Breast epithelium (tissue), 4 donors: ENCODE measurements at places on chromosomes 13 and 19. TPM values are rescaled to one million over a fixed set of nuclear protein-coding genes. Genes with fewer than 3 reads are reported as not detected.
A peak's percentile ranks its signal among the peaks of the same experiment; 100 is the strongest.

The SERPINE3 gene
- total RNA-seq: 0.16 TPM

The SHISA2 gene
- total RNA-seq: 43.8 TPM

The SLITRK5 gene
- total RNA-seq: under 0.01 TPM

The CYP2A6 gene
- not detected for total RNA-seq

The TMEM59L gene
- 1.2 TPM for total RNA-seq

The CLEC4G gene
- 3.7 TPM for total RNA-seq

The SIGLEC10 gene
- 10.2 TPM for total RNA-seq

The DKKL1 gene
- total RNA-seq: not detected

The NLRP4 gene
- total RNA-seq: not detected

DNA sequence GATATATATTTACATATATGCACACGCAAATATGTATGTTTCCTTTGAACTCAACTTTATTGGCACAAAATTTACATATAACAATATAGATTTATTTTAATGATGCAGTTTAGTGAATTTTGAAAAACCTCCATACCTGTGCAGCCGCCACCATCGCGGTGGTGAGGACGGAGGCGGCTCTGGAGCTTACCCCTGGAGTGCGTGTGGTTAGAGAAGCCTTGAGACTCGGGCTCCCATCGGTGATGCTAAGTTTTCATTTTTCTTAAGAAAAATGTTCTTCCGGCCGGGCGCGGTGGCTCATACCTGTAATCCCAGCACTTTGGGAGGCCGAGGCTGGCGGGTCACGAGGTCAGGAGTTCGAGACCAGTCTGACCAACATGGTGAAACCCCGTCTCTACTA lies 31.8 kb downstream of the GJA3 start:
- H3K4me3 ChIP-seq: peak overlapping the region; percentile 78
- H3K27ac ChIP-seq: no peak overlapping the region
- H3K27me3 ChIP-seq: peaks cover 5% of the 10 kb centered on the region
- H3K4me1 ChIP-seq: no peaks in the 10 kb centered on the region

DNA sequence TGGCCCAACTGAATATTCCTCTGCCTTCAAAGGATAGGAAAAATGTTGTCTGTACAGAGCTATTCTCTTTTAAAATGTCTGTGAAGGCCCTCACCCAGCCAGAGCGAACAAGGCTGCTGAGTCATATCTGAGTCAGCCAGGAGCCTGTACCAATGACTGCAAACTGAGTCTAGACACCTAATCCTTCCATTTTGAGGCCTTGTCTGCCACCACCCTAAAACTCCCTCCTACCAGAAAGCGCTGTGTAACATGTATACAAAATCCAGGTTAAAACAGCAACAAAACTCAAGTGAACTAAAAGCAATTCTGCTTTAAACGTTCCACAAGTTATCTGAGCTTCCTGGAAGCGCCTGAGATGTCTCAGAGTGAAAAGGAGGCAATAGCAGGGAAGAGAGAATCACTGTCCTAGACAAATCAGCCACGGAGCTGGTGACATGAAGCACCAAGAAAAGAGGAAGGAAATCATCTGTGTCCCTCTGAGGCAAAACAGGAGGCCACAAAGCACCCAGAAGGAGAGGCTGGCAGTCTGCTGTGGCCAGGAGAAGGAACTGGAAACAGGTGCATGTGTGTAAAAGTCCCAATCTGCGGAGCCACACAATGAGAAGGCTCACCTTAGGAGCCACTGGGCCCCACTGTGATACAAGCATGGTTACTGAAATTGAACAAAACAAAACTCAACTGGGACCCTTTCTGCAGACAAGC lies 10.2 kb downstream of the DHRS12 start:
- H3K27me3 ChIP-seq: no peaks in the 10 kb centered on the region
- no peaks in the 10 kb centered on the region for H3K36me3 ChIP-seq
- H3K4me3 ChIP-seq: no peak overlapping the region
- no peak for DNase-seq

- H3K4me3 ChIP-seq: no peak overlapping the region
- no peaks in the 10 kb centered on the region for H3K27me3 ChIP-seq
- DNase-seq: no peak
- H3K27ac ChIP-seq: no peak overlapping the region
Measured at GRCh38 chr19:7947939-7948338, 4.5 kb upstream of the TIMM44 start.

DNA sequence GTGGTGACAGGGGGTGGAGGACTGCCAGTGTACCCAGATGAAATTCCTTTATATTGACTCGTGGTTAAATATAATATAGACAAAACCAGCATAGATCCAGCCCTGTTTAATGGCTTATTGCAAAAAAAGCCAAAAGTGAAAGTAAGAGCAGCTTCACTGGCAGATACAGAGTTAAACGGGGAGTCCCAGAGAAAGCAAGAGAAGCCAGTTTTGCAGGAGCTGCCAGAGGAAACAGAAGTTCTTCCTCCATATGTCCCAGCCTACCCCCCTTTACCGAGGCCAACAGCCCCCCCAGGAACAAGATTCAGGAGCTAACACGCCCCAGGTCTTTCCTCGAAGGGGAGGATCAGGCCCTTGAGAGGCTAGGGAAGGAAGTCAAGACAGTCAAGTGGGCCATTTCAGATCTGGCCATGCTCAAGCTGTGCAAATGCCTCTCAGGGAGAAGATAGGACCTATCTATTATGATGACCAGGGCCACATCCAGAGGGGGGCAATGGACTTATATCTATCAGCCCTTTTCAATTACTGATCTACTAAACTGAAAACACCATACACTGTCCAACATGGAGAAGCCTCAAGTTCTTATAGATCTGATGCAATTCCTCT lies 47.2 kb upstream of the ZNF737 start:
- H3K27ac ChIP-seq: no peak overlapping the region
- H3K4me3 ChIP-seq: no peak overlapping the region
- no peaks in the 10 kb centered on the region for H3K36me3 ChIP-seq
- H3K27me3 ChIP-seq: no peaks in the 10 kb centered on the region
- H3K4me1 ChIP-seq: no peaks in the 10 kb centered on the region

DNA sequence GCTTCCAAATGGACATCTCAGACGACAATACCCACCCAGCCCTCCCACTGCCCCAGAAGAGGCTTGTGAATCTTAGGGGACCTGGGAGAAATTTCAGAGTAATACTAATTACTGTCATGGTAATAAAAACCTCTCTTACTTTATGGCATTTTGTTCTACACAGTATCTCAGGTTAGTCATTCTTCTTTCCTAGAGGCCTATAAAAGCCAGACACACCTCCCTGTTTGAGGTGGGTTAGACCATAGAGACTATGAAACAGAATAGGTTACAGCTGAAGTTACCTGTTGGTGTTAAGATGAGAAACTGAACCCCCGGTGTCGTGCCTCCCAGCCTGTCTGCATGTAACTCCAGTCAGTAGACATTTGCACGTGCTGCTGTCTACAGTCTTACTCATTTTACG lies 113.9 kb downstream of the SLC7A1 start:
- no peaks in the 10 kb centered on the region for H3K4me1 ChIP-seq
- no peaks in the 10 kb centered on the region for H3K36me3 ChIP-seq
- DNase-seq: no peak
- no peaks in the 10 kb centered on the region for H3K27me3 ChIP-seq
- H3K27ac ChIP-seq: no peak overlapping the region

DNA sequence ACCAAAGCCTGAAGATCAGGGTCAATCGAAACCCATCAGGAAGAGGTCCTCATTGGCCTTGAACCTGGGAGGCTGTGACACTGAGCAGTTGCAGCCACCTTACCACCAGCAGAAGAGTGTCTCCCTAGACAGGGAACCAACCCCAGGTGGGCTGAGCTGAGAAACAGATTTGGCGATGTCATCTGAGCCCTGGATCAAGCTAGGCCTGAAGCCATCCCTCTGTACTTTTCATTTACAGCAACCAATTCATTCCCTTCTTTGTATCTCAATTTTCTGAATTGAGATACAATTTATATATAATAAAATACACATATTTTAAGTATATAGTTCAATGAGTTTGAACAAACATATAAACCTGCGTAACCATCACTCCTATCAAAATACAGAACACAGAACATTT lies 14.6 kb downstream of the RHPN2 start:
- no peak for DNase-seq
- H3K36me3 ChIP-seq: no peaks in the 10 kb centered on the region
- peak overlapping the region; percentile 88 for H3K27ac ChIP-seq

DNA sequence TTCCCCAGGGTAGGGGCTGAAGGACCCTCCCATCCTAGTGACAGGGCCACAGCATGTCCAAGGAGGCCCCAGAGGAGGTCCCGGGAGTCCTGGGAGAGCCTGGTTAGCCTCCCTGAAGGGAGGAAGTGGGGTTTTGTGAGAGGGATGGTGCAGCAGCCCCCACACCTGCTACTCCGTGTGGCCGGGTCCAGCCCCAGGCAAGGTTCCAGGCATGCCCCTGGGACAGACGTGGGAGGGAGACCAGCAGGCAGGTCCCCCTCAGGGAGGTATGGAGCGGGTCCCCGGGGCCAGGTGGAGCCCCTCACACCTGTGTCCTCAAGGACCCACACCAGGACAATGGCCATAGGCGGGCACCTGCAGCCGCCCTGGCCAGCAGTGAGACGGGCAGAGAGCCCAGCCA lies 1.9 kb upstream of the F7 start:
- no peak for DNase-seq
- H3K36me3 ChIP-seq: no peaks in the 10 kb centered on the region
- H3K4me3 ChIP-seq: no peak overlapping the region
- no peak overlapping the region for H3K27ac ChIP-seq

GRCh38 chr13:110109910-110110309 lies 197.0 kb downstream of the COL4A1 start:
- no peak for DNase-seq
- H3K36me3 ChIP-seq: no peaks in the 10 kb centered on the region
- H3K27ac ChIP-seq: peak overlapping the region; percentile 25
- H3K27me3 ChIP-seq: no peaks in the 10 kb centered on the region

- no peak overlapping the region for H3K4me3 ChIP-seq
- no peaks in the 10 kb centered on the region for H3K4me1 ChIP-seq
- no peak for DNase-seq
- no peaks in the 10 kb centered on the region for H3K27me3 ChIP-seq
Measured at GRCh38 chr13:25816239-25816638, 235.6 kb downstream of the SHISA2 start.

DNA sequence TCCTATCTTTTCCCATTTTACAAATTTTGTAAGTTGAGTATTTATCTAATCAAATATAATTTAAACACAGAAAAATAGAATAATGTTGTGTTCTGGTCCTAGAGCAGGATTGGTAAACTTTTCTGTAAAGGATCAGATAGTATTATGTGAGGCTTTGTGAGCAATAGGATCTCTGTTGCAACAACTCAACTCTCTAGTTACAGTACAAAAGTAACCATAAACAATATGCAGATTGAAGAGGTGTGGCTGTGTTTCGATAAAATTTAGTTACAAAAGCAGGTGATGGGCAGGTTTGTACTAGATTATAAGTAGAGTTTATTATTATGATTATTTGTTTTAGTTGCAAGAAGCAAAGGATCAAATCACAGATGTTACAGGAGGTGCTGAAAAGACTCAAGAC lies 15.2 kb upstream of the C1QTNF9B start:
- no peak overlapping the region for H3K4me3 ChIP-seq
- no peak overlapping the region for H3K27ac ChIP-seq
- no peaks in the 10 kb centered on the region for H3K36me3 ChIP-seq
- no peaks in the 10 kb centered on the region for H3K4me1 ChIP-seq
- no peak for DNase-seq

GRCh38 chr13:34883396-34883795 lies 58.7 kb upstream of the NBEA start:
- DNase-seq: no peak
- H3K36me3 ChIP-seq: no peaks in the 10 kb centered on the region
- H3K27me3 ChIP-seq: no peaks in the 10 kb centered on the region
- H3K27ac ChIP-seq: no peak overlapping the region

DNA sequence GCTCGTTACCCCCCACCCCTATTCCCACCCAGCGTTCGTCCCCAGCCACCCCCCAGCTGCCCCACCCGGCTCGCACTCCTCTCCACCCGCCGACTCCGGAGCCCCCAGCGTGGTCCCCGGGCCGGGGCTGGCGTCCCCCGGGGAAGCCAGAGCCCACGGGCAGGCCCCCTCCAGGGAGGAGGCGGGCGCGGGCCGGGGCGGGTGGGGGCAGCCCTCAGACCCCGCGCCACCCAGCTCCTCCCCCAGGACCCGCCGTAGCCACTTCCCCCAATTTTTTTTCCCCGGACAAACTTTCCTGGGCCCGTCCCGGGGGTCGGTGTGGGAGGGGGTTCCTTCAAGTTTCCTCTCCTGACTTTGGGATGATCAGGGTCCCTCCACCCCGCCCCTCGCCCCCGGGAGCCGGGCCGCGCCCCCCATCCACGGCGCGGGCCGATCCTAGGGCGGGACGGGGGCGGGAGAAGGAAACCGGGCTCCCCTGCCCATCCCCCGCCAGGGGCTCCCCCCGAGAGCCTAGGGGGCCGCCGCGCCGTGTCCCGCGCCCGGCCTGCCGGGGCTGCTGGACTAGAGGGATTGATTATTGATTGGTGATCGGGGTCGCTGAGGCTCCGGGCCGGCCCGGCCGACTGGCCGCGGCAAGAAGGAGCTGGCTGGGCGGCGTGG lies 927 bp upstream of the TSHZ3 start:
- H3K4me1 ChIP-seq: peaks cover 5% of the 10 kb centered on the region
- H3K27ac ChIP-seq: peak overlapping the region; percentile 85

DNA sequence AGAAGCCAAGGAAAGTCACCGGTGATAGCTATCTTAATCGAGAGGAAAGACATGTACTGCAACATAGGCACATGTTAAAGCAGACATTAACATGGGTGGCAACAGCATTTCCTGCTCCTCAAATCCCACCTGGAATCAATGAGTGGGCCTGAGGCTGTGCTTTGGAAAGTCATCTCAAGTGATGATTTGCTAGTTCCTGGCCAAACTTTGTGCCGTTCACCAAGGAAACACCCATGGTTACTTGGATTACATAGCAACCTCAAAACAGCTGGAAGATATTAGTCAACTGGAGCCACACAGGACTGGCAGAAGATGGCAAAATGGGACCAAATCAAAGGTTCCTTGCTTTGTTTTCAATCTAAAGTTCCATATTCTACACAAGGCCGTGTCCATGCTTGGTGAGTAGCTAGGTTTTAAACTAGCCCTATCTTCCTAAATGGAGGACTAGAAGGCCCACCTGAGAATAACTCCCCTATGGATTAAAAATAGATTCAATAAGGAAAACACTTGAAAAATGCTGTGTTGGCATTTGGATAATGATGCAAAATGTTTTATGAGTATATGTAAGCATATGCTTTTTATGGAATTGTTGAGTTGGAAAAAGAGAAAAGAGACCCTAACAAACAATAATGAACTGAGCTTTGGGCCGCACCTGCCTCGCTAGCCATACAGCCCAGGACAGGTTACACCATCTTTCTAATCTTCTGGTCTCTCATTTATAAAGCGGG lies 144.5 kb downstream of the RGCC start:
- H3K27ac ChIP-seq: no peak overlapping the region
- H3K4me3 ChIP-seq: no peak overlapping the region
- no peaks in the 10 kb centered on the region for H3K4me1 ChIP-seq
- no peaks in the 10 kb centered on the region for H3K36me3 ChIP-seq
- H3K27me3 ChIP-seq: no peaks in the 10 kb centered on the region

DNA sequence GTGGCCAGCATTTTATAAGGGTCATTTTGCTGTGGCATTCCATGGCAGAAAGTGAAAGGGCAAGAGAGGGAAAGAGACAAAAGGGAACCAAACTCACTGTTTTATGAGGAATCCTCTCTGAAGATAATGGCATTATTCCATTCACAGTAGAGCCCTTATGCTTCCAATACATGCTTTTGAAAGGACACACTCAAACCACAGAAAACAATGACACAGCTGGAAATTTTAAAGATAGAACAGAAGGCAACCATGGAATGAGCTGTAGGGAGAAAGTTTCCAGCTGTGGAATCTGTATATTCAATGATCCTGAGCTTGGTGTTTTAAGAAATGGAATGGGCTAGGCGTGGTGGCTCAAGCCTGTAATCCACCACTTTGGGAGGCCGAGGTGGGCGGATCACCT lies 677.4 kb downstream of the SLITRK1 start:
- no peaks in the 10 kb centered on the region for H3K27me3 ChIP-seq
- no peak for DNase-seq
- H3K27ac ChIP-seq: no peak overlapping the region
